ENCODE measurements at places on chromosomes 4 and X. TPM values are rescaled to one million over a fixed set of nuclear protein-coding genes. Genes with fewer than 3 reads are reported as not detected.

Gene MAGED4
- 1.2 TPM for total RNA-seq

DNA sequence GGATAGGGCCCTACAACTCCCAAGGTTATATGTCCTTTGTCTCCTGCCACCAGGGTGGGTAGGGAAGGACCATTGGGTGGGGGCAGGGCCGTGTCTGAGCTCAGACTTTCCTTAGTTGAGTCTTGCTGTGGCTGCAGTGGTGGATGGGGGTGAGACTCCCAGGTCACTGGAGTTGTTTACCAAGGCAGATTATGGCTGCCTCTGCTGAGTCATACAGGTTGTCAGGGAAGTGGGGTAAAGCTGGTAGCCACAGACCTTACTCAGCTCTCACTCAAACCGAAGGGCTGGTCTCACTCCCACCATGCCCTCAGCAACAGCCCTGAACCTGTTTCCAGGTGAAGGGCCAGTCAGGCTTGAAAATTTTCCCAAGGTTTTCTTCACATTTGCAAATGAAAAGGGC, 58.8 kb upstream of the FAAH2 start:
- peak; percentile 36 for DNase-seq

GRCh38 chr4:89269121-89269666, 38.4 kb downstream of the GPRIN3 start:
- no peak for DNase-seq

GRCh38 chrX:11365426-11365825, 72.2 kb downstream of the AMELX start:
- no peak for DNase-seq

GRCh38 chr4:184355857-184356256, 118.5 kb downstream of the IRF2 start:
- no peak for DNase-seq
